AG08395 (cell line): ENCODE measurements at places on chromosomes 2 and 18.
A peak's percentile ranks its signal among the peaks of the same experiment; 100 is the strongest.

- peak; percentile 45 for DNase-seq
Observed at GRCh38 chr2:188787021-188787657, 187.0 kb upstream of the COL3A1 start.

DNA sequence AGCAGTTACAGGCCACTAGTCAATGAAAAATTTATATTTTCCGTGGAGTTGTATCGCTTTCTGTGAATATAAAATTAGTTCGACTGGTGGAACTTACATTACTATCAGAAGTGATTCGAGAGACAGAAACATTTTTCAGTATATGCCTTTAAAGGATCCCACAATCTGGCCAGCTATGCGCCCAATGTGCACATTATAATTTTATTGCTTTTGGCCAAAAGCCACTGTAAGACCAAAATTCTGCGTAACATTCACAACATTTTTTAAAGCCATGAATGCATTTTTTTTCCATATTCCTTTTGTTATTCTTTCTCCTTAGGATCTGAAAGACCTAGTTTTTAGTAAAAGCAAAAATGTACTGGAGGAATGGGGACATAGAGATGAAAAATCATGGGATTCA lies 131.0 kb upstream of the CHAC2 start:
- DNase-seq, result no peak

DNA sequence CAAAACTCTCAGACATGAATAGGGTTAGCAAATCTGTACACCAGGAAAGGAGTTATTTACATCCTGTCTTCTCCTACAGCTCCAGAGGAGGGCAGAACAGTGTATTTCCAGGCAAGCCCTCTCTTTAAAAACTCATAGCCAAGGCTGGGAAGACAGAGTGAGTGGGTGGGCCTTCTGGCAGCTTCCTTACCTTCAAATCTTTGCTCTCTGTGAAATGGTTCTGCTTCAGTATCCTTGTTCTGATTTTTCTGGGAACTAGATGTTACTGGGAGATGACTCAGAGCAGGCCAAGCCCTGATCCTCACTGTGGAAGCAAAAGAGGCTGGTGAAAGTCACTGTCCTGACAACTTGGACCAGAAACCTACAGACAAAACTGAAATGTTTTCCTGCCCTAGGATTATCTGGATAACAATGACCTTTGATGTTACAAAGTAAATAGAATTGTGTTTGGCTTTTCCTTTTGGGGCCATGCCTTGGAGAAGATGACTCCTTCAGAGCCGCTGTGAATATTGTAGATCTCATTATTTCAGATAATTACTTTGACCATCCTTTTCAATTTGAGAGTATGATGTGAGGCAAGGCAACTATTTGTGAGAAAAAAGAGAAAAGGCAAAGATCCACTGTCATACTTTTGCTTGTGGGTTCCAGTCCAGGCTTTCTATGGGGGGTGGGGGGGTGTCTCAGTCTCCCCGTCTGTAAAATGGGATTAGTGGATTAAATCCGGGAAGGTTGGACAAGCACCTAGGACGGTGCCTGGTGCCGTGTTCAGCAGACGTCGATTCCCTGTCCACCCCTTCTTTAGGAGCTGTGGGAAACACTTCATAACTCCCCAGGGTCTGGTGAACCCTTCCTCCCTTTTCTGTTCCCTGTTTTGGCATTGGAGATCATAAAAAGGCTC lies 644 bp upstream of the QPCT start:
- peak; percentile 56 for DNase-seq

DNA sequence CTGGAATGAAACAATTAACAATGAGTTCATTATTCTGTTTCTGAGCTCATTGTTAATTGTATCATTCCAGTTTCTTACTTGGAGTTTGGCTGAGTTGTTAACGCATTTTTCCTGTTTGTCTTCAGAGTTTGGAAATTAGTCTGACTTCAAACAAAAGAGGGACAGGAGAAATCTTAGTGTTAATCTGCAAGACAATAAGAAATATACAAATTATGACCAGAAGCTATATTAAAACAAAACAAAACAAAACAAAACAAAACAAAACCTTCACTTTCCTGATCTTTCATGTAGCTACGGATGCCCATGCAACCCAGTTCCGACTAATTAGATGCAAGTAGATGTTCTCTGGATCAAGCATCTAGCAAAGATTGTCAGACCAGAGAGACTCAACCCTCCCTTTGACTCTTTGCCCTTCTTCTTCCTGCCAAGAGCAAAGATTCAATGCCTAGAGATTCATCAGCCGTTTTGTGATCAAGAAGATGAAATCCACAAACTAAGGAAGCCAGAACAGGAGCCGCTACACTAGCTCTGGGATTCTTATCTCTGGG lies 686.2 kb upstream of the FSHR start:
- DNase-seq, result no peak

DNA sequence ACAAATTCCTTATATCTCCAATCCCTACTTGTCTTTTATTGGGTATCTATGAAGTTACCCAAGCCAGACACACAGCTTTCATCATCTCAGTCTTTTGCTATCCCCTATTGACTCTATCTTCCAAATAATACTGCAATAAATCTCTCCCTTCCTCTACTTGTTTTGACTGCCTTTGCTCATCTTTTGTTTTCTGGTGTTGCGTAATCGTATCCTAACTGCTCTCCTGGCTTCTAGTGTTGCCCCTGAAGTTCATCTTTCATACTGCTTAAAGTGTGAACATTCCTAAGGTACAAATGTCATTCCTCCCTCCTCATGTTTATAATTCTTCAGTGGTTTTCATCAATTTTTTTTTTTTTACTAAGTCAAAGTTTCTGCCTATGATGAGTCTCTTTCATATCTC lies 491.3 kb upstream of the DCC start:
- DNase-seq, result no peak

DNA sequence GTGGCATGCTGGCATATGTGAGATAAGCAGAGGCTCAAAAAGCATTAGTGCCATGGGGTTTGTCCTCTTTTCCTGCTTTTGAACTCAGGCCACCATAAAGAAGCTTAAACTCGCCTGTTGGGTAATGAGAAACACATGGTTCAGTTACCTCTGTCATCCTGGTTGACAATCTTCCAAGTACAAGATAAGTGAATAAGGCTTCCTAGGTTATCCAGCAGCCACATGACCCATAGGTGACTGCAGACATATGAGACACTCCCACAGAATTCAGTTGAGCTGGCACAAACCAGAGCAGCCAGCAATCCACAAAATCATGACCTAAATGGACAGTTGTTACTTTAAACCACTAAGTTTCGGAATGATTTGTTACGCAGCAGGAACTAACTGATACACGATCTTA lies 97.3 kb downstream of the TACR1 start:
- no peak for DNase-seq

DNA sequence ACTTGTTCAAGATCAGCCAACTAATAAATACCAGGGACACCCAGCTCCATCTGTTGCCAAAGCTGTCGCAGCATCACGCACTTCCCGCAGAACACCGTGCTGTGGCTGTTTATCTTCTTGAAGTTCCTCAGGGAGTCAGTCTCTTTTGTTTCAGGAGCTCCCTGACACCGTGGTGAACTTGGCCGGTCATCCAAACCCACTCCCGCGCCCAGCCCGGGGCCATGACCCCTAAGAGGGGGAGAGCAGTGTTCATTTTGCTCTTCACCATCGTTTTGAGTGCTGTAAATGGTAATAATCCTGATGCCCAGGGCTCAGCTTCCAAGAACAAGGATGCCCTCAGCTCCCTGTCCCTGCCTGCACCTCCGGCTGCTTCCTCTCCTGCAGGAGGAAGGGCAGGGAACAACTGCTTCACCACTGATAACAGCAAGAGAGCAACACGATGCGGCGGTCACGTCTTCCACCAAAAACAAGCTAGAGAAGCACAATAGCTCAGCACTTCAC lies 131.4 kb downstream of the SEPTIN10 start:
- DNase-seq, result no peak

DNA sequence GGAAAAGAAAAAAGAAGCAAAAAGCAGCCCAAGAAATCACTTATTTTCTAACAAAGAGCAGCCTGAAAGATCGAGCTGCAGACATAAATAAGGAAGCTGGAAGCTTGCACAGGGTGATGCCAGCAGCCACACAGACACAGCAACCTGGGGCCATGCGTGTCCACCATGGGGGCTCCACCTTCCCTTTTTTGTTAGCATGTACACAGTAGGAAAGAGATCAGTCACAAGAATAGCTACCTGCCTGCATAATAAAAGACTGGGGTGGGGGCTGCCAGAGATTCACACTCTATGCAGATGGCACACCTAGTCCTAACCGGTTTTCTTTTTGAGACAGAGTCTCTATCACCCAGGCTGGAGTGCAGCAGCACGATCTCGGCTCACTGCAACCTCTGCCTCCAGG lies 2.9 kb upstream of the CNOT11 start:
- no peak for DNase-seq

- no peak for DNase-seq
Observed at GRCh38 chr2:241126771-241127202, 22.5 kb downstream of the PASK start.

DNA sequence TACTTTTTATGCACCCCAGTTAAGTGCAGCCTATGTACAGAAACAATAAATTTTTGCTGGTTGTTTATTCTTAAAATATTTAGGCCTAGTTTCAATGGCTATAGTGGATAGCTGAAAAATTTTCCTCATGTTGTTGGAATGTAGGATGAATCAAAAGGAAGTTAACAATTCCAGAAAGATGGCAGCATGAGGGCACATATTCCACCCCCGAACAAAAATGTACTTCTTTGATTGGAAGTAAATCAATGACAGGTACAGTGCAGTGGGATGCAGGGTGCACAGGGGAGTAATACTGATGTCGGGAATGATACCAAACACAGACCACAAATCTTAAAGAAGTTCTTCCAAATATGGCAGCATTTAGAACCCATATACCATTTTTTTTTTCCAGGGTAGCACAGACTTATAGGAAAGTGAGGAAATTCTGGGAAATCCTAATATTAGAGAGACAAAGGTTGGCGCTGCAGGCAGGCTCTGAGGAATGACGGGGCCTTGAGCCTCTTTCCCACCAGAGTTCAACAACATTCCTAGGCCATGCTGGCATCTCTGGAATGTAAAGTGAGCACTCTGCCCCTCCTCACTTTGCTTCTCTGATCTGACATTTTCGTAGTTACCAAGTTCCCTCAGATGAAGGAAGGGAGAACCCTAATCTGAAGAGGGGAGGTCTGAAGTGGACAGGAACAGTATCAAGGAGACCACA lies 36.6 kb upstream of the IKZF2 start:
- peak; percentile 75 for DNase-seq

DNA sequence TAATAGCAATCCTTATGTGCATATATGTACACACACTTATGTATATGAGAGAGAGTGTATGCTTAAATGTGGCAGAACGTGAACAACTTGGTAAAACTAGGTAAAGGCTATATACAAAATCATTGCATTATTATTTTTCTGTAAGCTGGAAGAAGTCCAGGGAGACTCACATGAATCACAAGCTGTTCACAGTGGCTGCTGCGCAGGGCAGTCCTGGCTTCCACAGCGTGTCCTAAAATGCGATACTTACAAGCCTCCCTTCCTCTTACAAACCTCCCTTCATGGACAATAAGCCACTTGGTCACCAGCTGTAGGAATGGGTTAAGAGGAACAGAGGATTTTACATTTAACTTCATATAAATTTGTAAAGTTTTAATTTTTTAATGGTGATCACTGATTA lies 114.9 kb upstream of the AGAP1 start:
- no peak for DNase-seq

DNA sequence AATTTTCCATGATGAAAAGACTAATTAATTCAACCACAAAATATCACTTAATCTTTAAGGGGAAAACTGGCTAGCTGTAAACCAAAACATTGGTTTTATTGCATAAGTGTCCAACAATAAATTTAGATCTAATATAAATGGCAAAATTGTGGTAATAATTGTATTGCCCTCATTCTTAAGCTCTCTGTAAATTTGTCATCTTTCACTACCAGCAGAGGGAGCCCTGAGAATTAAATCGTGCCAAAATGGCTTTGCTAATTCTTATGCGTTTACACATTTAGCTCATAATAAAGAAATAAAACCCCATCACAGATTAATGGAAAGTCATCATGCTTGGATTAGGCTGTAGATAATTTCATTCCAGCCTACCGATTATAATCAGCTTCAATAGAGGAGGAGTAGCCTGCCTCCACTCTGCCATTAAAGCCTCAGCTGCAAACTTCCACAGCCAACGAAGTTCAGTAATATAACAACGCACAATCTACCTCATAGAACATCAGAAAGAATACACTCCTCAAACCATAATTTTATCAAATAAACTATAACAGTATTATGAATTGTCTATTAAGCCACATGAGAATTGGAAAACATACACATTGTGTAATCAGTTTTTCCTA lies 70.0 kb upstream of the ATP5MC3 start:
- DNase-seq, result peak; percentile 49

DNA sequence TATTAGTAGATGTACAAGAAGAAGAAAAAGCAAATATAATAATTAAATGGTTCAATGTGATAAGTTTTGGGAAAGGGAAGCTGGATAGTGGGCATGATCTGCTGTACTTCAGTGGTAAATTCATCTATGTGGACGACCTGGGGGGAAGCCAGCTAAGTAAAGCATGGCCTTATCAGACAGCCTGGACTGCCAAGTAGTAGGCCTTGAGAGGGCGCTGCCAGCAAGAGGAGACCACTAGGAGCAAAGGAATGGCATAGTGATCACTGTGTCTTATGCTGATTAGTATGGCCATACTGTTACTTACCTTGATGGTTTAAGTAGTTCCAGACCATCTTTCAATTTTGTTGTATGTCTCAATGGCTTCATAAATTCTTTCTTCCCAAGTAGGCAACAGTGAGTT lies 287.6 kb downstream of the SETBP1 start:
- DNase-seq, result no peak

- no peak for DNase-seq
Observed at GRCh38 chr2:11019614-11020013, 107.9 kb downstream of the KCNF1 start.

GRCh38 chr2:230202430-230203109 lies 17.2 kb downstream of the SP110 start:
- DNase-seq, result no peak

GRCh38 chr2:218961651-218962570 lies 2.4 kb downstream of the CDK5R2 start:
- DNase-seq, result peak; percentile 35

- DNase-seq, result no peak
Observed at GRCh38 chr18:68445668-68446426, 269.1 kb downstream of the TMX3 start.

- DNase-seq, result no peak
Observed at GRCh38 chr2:56184500-56185011, 766 bp downstream of the CCDC85A start.

DNA sequence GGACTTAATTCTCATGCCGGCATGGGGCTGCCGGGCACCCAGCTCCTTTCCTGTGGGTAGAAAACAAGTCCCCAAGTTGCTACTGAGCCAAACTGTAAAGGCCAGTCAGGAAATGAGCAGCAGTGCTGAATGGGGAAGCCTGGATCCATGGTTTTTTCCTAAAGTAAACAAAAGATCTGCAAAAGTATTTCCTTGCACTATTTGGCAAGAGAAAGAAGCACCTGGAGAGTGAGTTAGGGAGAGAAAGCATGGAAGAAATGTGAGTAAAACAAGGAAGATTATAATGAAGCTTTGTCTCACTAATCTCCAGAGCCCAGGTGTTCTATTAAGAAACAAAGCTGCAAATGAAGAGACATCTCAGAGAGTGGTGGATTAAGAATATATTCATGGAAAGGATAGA lies 117.6 kb downstream of the METTL8 start:
- DNase-seq, result no peak
